ENCODE measurements at places on chromosomes 1 and 21.

- no peak for DNase-seq
Observed at GRCh38 chr1:229334716-229335115, 8.1 kb downstream of the CCSAP start.

DNA sequence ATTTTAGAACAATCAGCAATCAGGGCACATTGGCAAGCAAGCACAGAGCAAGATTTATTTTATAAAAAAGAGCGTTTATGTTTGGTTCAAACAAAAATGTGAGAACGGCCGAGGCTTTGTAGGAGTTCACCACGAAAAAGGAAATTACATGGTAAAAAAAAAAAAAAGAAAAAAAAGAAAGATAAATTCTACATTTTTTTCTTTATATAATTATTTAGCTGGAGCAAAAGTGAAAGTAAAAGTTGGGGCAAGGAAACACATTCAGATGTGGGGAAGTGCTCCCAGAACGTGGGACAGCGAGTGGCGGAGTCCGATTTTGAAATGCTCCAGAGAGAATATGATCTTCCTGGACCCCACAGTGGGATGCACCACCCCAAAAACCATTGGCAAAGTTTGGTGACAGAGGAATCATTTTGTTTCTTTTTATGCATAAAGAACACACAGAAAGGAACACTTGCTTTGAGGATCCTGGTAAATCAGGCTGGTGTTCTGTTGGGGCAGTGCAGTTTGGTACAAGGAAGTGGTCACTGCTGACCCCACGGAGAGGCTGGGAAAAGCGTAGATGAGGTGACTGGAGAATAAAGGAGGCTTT lies 16.3 kb upstream of the ATP5PO start:
- DNase-seq = peak; percentile 67

DNA sequence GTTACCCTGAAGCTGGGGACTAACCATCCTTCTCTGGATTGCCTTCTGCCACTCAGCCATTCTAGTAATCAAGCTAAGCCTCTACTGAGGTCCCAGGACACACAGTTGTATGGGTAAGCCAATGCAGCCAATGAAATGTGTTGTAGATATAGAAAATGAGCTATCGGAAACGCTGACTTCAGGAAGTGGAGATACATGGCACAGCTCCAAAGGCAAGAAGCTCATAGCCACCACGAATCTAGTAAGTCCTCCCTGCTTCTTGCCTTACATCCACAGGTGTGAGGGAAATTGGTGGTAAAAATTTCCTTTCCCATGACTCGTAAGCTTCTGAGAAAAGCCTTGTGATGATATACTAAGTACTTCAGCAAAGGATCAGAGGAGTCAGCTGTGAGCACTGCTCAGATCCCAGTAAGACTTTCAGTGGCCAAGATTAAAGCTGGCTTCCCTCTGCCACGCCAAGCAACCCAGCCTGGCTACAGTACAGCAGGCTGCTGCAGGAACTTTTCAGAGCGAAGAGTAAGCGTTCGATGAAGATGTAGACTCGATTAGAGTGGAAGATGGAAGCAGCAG lies 117.7 kb downstream of the SIM2 start:
- DNase-seq = no peak

DNA sequence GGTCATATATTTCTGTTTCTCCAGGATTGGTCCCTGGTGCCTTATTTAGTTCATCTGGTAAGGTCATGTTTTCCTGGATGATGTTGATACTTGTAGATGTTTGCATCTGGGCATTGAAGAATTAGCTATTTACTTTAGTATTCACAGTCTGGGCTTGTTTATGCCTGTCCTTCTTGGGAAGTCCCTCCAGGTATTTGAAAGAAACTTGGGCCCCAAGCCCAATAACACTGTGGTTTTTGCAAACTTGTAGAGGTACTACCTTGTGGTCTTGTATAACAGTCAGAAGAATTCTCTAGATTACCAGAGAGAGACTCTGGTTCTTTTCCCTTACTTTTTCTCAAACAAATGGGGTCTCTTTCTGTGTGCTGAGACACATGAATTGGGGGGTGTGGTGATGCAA lies 251.4 kb upstream of the B3GALT2 start:
- no peak for DNase-seq

GRCh38 chr1:179288977-179289376 lies 4.6 kb upstream of the SOAT1 start:
- DNase-seq = no peak

DNA sequence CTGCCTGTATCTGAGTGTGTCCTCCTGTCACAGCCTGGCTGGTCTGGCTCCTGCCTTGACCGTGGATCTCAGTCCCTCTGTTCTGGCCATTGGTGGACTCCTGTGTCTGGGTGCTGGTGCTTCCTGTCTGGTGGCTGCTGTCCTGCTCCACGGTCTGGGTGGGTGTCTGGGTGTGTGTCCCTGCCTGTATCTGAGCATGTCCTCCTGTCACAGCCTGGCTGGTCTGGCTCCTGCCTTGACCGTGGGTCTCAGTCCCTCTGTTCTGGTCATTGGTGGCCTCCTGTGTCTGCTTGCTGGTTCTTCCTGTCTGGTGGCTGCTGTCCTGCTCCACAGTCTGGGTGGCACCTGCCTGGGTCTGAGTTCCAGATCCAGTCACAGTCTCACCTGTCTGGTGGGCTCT lies 4.0 kb downstream of the CRNN start:
- no peak for DNase-seq

DNA sequence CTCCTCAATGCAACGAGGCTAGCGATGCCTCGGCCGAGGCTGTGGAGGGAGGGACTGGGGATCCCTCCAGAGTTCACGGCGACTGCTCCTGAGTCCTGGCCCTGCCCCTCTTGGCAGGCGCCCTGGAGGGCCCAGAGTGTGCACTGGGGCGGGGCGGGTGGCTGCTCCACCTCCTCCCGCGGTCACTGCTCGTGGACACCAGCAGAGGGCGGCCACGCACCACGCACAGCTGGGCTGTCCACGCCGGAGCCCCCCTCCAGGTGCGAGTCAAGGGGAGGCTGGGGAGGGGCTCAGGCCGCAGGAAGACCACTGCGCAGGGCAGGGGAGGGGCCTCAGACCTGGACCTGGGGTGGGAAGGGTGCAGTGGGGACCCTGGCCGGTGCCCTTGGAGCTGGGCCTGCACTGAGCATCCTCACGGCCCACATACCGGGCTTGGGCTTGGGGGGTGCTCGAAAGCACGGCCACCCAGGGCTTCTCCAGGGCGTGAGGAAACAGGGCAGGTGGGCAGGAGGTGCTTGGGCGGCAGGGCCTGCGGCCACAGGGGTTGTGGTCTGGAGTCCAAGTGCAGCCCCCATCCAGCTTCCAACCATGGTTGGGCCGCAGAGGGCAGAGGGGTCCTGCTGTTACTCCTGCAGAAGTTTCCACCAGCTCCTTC lies 20.6 kb upstream of the TTC34 start:
- DNase-seq = peak; percentile 32

- no peak for DNase-seq
Observed at GRCh38 chr1:15160626-15161025, 7.1 kb downstream of the TMEM51 start.

DNA sequence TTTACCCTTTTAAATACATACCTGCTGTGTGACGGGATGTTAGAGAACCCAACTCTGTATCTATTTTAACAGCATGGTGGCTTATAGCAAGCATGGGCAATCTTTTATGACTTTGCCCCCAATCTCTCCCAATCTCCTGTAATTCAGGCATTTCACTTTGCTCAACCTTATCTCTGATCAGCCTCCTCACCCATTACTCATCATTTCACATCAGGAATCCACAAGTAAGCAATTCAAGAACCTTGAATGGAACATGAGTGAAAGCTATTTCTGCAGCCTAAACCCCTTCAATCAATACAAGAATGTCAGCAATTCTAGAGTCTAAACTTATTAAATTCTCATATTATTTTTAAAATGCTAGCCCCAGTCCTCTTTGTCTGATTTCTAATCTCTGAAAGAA lies 199.8 kb downstream of the ST6GALNAC3 start:
- DNase-seq = no peak

DNA sequence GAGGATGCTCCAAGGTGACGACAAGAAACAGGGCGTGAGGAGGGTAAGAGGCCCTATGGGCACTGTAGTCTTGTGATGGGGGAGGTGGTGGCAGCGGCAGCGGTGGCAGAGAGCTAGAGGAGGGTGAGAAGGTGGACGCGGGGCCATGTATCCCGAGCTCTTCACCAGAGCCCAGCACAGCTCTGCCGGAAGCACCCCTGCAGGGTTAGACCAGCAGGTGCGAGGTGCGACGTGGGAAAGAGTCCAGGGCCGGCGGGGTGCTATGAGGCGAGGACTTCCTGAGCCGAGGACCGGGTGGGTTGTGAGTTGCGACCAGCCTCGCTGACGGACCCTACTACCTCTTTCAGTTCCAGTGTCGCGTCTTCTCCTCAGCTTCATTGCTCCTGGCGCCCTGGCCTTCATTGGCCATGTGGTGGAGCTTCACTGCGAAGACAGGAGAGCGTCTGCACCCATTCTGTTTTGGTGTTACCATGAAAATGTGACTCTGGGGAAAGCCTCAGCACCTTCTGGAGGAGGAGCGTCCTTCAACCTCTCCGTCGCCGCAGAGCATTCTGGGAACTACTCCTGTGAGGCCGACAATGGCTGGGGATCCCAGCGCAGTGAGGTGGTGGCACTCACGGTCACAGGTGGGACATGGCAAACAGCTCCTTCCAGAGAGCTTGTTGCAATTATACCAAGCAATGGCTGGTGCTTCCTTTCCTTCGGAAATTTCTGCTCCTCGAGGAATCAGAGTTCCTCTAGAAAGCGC lies 67.9 kb upstream of the KIRREL1 start:
- DNase-seq = no peak

- DNase-seq = no peak
Observed at GRCh38 chr1:59092126-59092525, 204.8 kb upstream of the FGGY start.

GRCh38 chr1:77888081-77888780 lies at the start of gene NEXN:
Gene NEXN (plus strand): TSS chr1:77888624. CDS start chr1:77916107, 27,483 bp downstream.
- peak; percentile 7 for DNase-seq

GRCh38 chr1:169149555-169150286 lies 43.2 kb downstream of the ATP1B1 start:
- no peak for DNase-seq

DNA sequence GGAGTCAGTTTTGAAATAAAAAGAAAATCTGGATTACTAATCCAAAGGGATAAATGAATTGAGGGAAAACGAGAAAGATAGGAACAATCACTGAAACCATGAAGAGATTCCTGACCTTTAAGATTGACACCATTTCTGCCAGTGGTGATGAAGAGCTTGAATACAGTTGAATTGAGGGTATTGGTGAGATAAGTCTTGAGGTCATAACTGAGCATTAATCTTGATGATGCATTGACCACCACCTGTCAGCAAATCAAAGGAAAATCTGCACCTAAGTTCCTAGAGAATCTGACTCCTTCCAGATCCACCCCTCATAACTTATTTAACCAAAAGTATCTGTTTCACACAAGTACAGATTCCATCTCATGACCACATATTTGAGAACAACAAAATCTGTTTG lies 21.6 kb downstream of the RPS27 start:
- no peak for DNase-seq

DNA sequence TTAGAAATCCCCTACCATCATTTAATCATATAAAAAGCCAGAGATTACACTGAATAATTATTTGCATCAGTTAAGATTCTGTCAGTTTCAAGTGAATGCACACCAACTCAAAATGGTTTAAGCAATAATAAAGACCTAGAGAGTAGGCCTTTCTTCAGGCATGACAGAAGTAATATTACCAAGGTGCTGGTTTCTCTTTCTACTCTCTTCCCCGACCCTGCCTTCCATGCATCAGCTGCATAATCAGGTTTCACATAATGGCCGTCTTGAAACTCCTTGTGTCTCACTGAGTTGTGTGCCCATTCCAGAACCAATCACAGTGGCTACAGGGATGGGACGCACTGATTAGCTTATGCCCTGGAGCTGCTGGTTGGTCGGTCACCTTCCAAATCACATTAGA lies 103.5 kb upstream of the SERTAD4 start:
- DNase-seq = no peak

DNA sequence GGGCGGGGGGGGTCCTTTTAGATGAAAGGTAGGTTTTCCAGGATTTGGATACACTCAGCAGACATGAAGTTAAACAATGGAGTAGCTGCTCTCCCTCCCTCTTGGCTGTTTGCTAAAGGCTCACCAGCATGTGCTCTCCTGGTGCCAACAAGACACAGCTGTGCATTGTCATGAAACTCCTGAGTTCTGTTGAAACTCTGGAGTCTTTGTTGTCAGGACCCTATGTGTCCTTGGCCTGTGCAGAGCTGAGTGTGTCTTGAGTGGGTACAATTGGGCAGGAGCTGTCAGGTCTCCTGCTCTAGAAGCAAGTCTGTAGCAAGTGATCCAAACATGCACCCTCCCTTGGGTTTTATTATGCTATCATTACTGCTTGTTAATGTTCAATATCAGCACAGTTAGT lies 12.7 kb downstream of the TBX19 start:
- no peak for DNase-seq

DNA sequence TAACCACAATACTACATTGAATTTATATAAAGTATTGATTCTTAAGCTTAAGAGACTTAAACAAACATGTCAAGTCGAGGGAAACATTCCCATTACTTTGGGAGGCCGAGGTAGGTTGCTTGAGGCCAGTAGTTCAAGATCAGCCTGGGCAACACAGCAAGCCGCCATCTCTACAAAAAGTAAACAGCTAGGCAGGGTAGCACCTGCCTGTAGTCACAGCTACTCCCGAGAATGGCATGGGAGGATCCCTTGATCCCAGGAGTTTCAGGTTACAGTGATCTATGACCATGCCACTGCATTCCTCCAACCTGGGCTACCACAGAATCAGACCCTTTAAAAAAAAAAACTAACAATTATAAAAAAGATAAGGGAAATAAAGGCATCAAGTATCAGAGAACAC lies 50.4 kb downstream of the EIF4G3 start:
- no peak for DNase-seq

All from suppressor macrophage treated with lipopolysaccharide for 1 hour (primary cell).